ENCODE measurements at places on chromosomes 5 and 9.

DNA sequence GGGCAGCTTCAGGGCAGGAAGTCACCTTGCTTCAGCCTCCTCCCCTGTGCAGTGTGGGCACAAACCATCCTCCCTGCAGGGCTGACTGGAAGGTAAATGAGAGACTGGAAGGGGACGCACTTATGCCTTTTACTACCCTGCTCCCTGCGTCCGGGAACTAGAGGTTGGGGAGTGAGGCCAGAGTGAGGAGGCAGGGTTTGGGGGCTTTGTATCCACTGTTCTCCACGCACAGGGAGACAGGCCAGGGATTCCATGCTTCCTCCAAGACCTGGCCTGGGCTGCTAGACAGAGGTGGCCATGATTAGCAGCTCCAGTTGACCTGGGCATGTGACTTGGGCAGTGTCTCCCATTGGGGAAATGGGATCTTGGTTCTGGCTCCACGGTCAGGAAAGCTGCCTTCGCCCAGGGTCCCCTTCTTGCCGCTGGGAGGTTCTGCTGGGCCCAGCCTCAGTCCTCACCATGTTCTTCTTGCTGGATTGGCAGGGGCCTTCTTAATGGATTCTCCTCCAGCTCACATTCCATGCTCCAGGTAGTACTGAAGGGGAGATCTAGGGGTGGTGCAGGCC is 37.0 kb upstream of the PSD2 start:
- no peak for DNase-seq

GRCh38 chr9:79610791-79611614 is 39.2 kb downstream of the TLE4 start:
- DNase-seq: peak; percentile 85

DNA sequence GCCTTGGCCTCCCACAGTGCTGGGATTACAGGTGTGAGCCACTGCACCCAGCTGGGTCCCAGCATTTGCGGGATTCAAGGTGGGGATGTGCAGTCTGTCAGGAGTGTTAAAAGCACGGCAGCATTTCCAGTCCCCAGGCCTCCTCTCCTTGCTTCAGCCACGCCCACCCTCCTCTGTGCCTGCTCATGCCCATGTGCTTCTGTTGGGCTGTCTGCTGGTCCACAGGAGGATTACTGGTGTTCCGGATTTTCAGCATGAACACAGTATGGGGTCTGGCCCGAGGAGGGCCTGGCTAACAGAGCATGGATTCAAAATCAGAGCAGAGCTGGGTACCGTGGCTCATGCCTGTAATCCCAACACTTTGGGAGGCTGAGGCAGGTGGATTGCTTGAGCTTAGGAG is 5.5 kb downstream of the ARRDC1 start:
- DNase-seq: no peak

DNA sequence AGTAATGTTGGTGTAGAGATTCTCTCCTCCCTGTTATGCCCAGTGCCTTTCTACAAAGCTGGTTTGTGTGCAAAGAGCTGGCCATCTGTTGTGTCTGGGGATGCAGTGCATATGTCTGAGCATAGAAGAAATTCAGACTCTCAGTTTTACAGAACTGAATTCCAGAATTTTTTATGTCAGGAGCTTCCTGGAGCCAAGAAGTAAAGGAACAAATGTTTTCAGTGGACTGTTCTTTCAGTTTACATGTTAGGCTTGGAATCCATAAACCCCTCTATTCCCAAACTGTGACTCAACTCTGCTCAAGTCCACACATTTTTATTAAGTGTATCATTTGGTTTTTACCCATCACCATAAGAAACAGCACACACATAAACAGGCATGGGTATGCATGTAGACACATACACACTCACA is 366.0 kb downstream of the BRINP1 start:
- DNase-seq: no peak

GRCh38 chr5:176837707-176838115 is 27.4 kb downstream of the UNC5A start:
- DNase-seq: peak; percentile 94

DNA sequence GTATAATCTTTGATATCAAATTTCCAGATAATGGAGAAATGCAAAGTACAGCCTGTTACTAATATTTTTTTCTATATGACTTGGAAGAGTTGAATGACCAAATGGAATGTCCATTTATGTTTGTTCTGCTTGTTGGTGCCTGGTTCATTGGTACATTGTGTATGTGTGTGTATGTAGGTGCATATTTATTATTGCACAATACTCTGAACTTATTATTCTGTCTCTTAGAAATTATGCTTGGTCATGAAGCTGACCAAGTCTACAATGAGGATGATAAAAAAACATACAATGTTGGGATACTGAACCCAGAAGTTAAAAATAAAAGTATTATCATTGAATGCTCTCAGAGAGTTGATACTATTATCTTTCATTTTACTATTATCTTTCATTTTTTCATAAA is 706.3 kb downstream of the KCTD16 start:
- DNase-seq: no peak
